Pons (tissue), 1 donor: ENCODE measurements at places on chromosomes 7 and 10.

- no peak for DNase-seq
Observed at GRCh38 chr7:158372400-158373342, 215.0 kb downstream of the PTPRN2 start.

GRCh38 chr10:96211764-96212163 lies 59.6 kb downstream of the BLNK start:
- peak; percentile 15 for DNase-seq

DNA sequence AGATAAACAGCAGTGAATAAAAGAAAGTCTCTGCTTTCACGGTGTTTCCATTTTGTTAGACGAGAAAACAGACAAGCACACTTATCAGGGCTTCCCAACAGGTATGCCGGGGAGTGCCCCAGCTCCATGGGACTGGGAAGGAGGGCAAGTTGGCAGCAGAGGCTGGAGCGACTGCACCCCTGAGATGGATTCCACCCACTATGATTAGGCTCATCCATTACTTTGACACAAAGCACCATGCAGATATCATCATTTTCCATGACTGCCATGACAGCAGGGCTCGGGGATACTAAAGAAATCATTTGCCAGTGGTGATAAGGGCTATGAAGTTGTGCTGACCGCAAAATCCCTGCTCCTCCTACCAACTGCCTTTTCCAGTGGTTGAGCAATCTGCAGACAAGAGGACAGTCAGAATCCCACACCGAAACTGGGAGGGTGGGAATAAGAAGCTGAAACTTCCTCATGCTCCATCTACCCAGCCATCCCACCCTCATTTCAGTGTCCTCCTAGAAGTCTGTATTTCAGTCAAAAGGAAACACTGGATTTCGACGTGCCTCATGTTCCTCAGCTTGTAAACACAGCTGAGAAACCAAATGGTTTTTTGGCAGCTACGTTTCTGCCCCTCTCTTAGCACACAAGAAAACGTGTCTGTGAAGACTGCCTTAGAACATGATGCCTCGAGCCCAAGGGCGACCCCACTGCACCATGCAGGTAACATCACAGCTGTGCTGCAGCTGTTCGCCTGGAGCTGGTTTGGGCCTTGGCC lies 15.5 kb downstream of the CREB3L2 start:
- DNase-seq: no peak

DNA sequence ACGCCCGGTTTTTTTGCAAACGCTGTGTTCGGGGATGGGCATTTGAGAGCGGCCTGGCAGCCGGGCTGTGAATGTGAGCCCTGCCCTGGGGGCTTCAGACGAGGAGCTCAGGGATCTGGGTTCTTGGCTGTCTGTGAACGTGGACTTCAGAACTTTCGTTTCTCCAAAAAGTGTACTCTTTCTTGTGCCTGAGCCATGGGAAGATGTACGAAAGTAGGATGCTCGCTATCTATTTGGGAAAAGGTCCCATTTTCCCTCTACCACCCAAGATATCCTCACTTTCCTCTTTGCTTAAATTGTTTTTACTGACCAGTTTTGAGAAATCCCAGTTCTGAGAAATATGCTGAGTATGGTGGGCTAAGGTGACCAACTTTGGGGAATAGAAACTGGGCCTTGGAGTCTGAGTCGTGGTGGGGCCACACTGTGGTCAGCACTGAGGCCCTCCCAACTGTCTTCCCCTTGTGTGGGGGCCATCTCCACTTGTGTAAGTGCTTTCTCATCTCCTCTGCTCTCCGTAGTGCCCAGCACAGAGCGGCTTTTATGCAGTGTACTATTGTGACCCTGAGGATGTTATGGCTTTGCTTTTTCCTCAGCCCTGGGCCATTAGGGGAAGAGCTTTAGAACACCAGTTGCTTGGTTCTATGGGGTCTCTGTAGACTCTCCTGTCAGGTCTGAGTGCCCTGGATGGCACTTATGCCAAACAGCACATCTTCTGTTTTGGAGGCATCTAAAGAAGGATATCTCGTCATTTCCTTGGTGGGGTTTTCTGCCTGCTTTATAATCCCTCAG lies 918 bp downstream of the DBNL start:
- no peak for DNase-seq

DNA sequence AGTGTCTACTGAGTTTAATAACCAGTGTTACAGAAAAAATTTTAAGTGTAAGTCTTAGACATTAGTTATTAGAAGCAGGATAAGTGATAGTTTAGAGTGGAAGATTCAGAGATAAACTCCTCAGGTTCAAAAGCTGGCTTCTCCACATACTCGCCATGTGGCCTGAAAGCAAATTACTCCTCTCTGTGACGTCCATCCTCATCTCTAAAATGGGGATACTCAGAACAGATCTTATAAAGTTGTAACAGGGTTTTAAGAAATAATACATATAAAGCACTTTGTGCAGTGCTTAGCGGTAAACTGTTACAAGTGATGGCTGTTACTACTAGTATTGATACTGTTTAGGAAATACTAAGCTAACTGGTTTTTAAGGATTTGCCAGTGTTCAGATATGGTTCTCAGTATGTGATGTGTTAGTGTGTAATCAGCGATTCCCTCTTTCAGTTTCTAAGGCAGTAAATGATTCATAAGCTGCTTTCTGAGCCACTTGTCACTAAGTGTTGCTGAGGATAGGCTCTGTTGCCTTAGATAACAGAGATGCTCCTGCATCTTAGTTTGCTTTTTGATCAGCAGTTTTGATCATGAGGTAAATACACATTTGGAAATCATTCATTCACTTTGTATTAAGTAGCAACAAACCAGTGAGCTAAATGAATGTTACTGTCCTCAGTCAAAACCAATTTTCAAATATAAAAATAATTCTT lies 58.7 kb downstream of the CYP51A1 start:
- DNase-seq: no peak

GRCh38 chr10:31721096-31721495 lies 207.5 kb downstream of the ARHGAP12 start:
- no peak for DNase-seq

DNA sequence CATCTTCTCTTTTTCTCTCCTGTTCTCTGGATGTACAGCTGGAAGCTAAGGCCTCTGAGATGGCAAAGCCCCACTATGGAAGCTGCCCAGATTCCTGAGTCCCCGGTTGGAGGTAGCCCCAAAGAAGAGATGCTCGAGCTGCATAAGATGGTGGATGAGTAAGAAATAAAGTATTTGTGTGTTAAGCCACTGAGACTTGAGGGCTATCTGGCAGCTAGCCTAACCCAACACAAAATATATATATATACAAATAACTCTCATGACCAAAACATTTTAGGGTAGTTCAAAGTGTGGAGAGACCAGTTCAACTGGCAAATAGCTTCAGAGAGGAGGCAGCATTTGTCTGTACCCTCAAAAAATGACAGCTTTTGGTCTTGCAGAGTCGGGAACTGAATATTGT lies 72.4 kb upstream of the PDE1C start:
- DNase-seq: no peak

GRCh38 chr10:63527401-63527800 lies 6.2 kb downstream of the REEP3 start:
- DNase-seq: no peak

DNA sequence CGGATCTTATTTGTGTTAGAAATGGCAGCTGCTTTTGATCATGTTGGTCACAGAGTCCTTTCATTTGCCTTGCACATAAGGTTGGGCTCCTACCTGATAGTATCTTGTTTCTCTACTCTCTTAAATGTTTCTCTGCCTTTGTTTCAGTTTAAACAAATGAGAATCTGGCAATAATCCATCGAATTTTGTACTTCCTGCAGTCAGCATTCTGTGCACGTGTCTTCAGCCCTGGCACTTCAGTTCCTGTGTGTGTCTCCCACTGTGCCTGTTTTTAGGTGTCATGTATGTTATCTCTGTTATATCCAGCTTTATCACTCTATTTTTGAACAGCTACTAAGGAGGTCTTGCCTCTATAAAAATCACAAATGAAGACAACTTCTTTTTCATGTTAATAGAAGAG lies 28.4 kb upstream of the PTER start:
- DNase-seq: no peak

GRCh38 chr10:111872591-111872990 lies 311.0 kb downstream of the GPAM start:
- DNase-seq: no peak

DNA sequence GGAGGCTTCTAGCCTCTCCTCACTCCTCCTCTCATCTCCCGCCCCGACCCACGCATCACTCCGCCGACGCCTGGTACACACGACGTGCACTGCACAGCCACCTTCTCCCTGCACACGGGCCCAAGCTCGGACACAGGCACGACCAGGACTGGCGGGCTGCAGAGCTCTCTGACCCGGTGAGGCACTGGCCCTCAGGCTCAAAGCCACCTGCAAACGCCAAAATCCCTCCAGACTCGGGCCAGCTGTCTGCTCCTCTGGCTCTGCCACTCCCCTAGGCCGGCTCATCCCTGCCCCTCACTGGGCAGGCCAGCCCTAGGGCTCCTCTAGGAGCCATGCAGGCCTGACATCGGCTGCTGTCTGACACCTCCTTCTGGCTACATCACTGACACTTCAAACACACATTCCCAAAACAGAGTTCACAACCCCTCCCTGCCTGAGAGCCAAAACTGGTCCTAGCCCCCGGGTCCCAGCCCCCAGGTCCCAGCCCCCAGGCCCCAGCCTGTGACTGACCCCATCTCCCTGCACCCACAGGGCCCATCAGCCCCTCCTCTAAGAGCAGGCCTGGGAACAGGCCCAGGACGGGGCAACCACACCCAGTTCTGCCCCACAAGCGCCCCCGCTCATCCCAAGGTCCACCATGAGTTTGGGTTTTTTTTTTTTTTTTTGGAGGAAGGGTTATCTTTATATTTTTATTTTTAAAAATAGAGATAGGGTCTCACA lies 35.1 kb downstream of the MAD1L1 start:
- no peak for DNase-seq

DNA sequence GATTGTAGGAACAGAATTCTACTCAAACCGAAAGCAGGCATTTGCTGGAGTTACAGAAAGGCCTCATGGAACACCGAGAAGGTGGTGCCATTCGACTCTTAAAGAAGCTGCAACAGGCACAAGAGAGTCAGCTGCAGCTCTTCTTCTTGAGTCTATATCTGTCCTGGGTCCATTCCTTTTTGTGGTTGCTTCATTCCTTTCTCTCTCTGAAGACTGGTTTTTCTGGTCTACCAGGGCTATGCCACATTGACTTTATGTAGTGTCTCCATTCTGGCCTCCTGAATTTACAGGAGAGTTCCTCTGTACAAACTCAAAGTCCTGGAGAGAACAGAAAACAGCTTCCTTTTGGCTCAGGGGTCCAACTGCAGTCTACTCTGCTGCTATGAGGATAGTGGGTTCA lies 132.8 kb downstream of the CFTR start:
- DNase-seq: no peak

GRCh38 chr10:132341017-132341416 lies 9.0 kb downstream of the LRRC27 start:
- no peak for DNase-seq

- DNase-seq: no peak
Observed at GRCh38 chr10:22657566-22658225, 56.7 kb downstream of the PIP4K2A start.

DNA sequence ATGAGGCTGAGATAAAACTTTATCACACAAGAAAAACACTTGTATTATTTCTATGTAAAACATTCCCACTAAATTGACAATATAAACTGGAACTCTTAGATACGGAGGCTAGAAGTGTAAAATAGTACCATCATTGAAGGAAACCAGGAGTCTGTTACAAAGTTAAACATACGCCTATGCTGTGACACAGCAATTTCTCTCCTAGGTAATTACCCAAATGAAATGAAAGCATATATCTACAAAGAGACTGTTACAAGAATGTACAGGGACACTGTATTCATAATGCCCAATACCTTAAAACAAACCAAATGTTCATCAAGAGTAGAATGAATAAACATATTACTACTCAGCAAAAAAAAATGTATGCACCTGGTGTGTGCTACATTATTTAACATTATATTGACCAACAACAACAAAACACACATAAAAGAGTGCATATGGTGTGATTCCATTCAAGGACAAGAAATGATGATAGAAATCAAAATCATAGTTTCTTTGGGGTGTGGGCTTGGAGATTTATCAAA lies 33.2 kb upstream of the ELAPOR2 start:
- no peak for DNase-seq

DNA sequence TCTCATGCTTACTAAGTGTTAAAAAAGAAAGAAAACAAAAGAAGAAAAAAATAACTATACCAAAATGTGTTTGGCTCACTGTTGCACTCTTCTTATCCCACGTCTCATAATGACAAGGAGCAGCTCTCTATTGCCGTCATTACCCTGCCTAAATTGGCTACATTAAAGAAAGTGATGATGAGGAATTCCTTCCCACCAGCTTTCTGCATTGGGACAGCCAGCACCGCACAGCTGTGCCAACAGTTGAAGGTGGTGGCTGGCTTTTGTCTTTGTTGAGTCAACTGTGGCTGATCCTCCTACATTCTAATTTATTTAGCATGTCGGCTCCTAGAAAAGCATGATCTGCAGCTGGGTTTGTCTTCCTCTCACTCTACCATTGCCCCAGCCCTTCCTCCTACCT lies 751.8 kb downstream of the KCNMA1 start:
- no peak for DNase-seq

DNA sequence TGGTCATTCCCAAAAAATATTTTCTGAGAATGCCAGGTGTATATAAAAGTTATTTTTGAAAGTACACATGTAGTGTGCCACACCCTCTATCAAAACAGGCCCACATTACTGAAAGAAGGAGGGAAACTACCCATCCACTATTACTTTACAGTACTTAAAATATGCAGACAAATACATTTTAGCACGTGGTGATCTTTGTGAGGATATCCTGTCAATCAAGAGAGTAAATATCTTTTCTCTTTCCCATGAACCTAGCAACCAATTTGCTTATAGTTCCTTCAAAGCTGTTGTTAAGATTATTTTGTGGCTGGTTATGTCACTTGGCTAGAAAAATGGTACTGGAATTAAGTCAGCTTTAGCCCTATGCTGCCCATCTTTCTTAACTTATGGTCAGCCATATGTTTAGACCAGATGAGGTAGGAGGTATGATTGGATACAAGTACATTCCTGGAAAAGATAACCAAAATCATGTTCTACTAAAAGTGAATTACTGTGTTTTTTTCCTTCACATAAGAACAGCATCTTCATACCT lies 70.1 kb downstream of the AUTS2 start:
- no peak for DNase-seq

- DNase-seq: no peak
Observed at GRCh38 chr7:44094883-44095592, 9.1 kb upstream of the AEBP1 start.

DNA sequence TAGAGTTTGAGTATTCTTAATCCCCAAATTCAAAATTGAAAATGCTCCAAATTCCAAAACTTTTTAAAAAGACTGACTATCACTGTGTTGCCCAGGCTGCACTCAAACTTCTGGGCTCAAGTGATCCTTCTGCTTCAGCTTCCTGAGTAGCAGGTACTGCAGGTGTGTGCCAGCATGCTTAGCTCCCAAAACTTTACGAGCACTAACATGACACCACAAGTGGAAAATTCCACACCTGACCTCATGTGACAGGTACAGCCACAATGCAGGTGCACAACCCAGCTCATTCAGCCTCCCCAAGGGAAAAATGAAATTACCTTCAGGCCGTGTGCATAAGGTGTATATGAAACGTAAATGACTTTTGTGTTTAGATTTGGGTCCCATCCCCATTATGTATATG lies 16.5 kb downstream of the CDC123 start:
- DNase-seq: no peak
